ENCODE measurements at places on chromosomes 16 and 17. TPM values are rescaled to one million over a fixed set of nuclear protein-coding genes. Genes with fewer than 3 reads are reported as not detected.

Gene ANKRD40CL
- not detected for total RNA-seq

Gene PRDM7
- not detected for total RNA-seq

Gene GNG13
- total RNA-seq: not detected

Gene ANKFY1
- total RNA-seq: 49.7 TPM

Gene TBC1D3C
- total RNA-seq: not detected

Gene SLC38A8
- total RNA-seq: not detected

Gene TNP2
- total RNA-seq: not detected

Gene KRTAP9-4
- not detected for total RNA-seq

Gene STAT3
- 146 TPM for total RNA-seq

Gene SOX15
- 0.73 TPM for total RNA-seq

Gene HEXIM2
- 13.6 TPM for total RNA-seq

Gene PRSS8
- total RNA-seq: not detected

Gene OTOP2
- not detected for total RNA-seq

Gene MPV17L
- total RNA-seq: 0.66 TPM

Gene B3GNT9
- total RNA-seq: 55.6 TPM

Gene PRKCB
- total RNA-seq: under 0.01 TPM

Gene CACNG1
- total RNA-seq: not detected

Gene SULT1A1
- total RNA-seq: 0.58 TPM

Gene SGSH
- 31.6 TPM for total RNA-seq

Gene DHX58
- total RNA-seq: 17.2 TPM

Data from smooth muscle cell of trachea (primary cell).